HuH-7.5 (cell line): ENCODE measurements at places on chromosomes 2 and 18.

DNA sequence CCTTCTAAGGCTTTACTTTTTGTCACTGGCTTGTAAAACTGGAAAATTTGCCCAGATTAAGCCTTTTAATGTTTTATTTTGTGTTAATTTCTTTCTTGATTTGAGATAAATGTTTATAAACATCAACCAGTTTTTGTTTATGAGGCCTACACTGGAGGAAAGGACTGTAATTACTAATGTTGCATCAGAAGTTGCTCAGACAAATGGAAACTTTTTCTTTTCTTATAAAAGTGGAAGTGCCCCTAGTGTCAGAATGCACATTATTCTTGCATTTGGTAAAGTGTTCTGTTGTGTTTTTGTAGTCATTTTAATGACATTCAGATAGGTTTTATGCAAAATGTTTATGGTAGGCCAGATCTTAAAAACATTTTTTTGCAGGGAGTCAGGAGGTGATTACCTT, 25.3 kb downstream of the LCLAT1 start:
- DNase-seq = no peak

GRCh38 chr2:102986826-102987490, 225.1 kb downstream of the TMEM182 start:
- DNase-seq = no peak

- no peak for DNase-seq
These were observed 66.2 kb upstream of the SLC39A10 start for GRCh38 chr2:195590861-195591205.

GRCh38 chr2:1683297-1683696, 61.0 kb downstream of the PXDN start:
- DNase-seq = no peak

- no peak for DNase-seq
These were observed 55.3 kb downstream of the OSBPL1A start for GRCh38 chr18:24342347-24342746.

DNA sequence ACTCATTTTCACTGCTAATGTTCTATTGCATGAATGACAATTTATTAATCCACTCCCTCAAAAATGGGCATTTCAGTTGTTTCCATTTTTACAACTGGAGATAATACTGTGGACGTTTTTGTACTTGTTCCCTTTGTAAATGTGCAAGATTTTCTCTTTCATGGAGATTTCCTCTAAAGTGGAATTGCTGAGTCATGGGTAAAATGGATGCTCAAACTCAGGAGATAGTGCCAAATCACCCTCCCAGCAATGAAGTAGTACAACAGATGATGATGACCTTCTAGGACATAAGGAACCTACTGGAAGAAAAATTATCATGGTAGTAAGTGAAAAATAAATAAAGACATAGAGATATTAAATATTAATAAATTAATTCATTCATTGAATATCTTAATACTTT, 460.8 kb upstream of the CHST9 start:
- no peak for DNase-seq

DNA sequence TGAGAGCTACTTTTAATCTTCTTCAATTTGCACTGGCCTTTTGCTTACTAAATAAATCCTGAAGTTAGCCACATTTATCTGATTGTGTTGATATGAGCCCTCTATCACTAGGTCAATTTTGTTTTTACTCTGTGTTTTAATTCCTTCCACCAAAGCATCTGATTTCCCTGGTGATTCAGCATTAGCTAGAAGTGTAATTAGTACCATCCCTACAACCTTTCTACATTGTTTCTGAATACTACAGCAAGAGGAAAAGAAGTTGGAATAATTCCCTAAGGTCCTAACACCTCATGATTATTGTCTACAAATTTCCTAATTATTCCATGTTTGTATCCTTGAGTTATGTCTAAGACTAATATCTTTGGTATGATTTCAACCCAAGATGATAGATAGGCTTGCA, 1093.6 kb downstream of the SUCLG1 start:
- no peak for DNase-seq

DNA sequence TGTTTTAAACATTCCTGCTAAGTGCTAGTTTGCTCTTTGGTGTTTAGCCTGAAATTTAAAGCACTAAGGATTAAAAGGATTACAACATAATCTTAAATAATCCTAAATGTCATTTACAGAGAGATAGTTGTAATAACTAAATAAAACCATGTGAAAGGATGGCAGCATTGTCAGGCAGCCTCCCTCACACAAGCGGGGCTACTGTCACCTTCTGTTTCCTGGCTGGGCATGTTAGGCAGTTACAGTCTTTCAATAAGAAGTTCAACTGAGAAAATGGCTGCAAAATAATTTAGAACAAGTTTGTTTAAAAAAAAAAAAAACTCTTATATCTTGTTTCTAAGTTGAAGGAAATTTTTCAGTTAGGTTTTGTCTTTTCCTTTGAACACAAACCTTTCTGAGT, 124.9 kb downstream of the ARHGAP15 start:
- no peak for DNase-seq

DNA sequence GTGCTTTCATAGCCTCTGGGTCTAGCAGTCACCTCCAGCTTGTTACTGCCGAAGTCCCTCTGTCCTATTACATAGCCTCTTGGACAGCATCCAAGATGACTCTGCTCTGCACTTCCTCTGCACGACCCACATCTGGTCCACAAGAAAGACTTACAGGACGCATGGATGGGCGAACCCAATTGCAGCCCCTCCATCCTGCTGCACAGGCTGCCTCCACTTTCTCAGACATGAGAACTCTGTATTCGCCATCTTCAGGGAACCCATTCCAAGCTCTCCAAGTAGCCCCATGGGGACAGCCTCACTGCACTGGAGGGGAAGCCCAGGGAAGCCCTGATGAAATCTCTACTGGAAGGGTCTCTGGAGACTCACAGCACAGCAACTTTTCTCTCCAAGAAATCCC, 172.1 kb downstream of the GFPT1 start:
- DNase-seq = no peak

DNA sequence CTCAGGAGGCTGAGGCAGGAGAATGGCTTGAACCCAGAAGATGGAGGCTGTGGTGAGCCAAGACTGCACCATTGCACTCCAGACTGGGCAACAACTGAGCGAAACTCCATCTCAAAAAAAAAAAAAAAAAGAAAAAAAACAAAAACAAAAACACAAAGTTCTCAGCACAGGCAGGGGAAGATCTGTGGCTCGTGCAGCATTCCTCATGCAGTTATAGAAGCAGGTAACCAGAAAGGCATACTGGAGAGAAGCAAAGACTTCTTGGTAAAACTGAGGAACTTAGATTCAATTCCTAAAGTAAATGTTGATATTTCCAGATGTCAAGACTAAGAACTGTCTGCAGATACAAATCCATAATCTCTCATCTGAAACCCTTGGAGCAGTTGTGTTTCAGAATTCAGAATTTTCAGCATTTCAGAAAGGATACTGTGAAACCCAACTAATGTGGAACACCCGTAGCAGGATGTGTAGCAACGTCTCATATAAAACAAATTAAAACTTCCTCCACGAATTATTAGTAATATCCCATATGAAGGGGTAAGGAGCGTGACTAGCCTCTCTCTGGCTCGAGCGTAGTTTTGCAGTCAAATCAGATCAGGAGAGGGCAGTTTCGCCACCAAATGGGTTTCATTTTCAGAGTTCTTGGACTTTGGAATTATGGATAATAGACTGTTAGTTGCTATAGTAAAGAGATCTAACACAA, 13.2 kb upstream of the SLC25A52 start:
- no peak for DNase-seq

DNA sequence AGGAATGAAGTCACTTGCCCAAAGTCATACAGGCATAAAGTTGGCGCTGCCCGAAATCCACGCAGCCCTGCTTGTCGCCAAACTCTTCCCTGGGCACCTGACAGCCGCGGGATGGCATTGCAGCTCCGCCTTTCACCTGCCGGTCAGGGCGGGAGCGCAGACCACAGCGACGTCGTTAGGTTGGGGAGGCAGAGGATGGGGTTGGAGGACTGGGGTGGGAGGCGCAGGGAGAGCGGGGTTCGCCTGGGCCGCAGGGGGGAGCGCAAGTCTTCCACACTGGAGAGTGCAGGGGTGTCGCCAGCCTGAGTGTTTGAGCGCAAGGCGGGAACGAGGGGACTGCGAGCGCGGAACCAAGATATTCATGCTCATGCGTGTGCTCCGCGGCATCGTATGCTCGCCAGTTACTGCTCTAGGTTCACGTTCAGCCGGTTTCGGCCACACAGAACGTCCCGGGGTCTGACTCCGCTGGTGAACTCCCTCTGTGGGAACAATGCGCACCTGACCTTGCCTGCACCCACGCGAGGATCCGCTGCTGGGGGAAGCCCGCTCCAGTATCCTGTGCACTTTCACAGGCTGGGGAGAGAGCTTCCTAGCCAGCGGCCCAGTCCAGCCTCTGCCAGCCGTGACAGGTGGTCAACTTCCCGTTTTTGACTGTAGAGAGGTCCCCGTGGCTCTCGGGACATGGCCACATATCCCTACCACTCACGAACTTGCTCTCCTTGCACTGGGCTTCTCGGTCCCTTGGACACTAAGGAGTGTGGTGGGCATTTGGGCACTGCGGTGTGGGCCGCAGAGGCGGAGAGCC, 767 bp upstream of the NPPC start:
- DNase-seq = peak; percentile 10

DNA sequence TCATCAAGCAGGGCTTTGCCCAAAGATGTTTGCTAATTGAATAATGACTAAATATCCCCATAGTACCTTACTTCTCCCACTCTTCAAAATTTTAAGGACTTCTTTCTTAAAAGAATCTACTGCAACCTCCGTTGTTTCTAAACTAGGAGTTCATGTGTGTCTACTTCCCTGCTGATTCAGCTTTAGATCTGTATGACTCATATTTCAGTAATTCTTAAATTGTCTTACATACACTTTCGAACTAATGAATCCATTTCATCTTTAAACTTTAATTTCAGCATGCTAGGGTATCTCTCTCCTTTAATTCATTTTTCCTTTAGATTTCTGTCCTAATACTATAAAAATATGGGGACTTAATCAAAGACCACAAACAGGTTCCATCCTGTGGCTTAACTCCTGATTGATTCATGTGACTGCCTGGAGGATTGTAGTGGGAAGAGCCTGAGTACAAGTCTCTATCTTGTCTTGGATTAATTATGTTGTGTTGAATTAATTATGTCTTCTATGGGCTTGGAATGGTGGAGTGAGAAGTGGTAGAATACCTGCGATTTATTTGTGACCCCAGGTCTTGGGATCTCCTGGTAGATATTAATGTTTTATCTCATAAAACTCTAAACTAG, 24.9 kb upstream of the COL5A2 start:
- DNase-seq = no peak

- no peak for DNase-seq
These were observed 77.5 kb upstream of the DAPL1 start for GRCh38 chr2:158717366-158718195.

GRCh38 chr2:170425281-170425751, 247.4 kb downstream of the MYO3B start:
- no peak for DNase-seq

- no peak for DNase-seq
These were observed 208.0 kb downstream of the GBX2 start for GRCh38 chr2:235960011-235960715.

DNA sequence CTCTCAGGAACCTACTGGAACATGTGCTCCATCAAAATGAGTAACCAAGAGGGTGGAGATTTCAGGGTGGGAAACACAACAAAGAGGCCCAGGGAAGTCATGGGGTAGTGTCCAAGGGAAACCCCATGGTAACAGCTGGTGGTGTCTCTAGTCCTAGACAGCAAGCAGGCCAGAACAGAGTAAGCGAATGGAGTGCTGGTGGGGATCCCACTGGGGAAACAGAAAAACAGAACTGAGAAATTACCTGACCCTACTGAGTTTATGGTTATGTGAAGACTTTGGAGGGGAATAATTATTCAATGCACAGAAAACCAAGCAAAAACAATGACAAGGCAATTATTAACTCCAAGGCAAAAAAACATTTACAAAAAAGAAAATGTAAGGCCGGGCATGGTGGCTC, 16.9 kb downstream of the ERCC3 start:
- no peak for DNase-seq
